Stimulated activated CD4-positive, alpha-beta T cell treated with anti-CD3 and anti-CD28 coated beads, Interleukin-2, amount 100 ng/mL, for 48 hours (primary cell): ENCODE measurements at places on chromosomes 5 and 9.

DNA sequence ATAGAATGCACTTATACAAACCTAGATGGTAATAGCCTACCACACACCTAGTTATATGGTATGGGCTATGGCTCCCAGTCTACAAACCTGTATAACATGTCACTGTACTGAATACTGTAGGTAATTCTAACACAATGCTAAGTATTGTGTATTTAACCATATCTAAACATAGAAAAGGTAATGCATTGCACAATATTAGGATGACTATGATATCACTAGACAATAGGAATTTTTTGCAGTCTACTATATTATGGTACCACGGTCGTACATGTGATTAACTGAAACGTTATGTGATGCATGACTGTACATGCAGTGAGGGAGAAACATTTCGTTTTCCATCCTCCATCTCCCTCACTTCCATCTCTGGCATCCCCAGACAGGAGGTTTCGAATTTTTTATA is 130.5 kb downstream of the ELAVL2 start:
- DNase-seq = no peak

DNA sequence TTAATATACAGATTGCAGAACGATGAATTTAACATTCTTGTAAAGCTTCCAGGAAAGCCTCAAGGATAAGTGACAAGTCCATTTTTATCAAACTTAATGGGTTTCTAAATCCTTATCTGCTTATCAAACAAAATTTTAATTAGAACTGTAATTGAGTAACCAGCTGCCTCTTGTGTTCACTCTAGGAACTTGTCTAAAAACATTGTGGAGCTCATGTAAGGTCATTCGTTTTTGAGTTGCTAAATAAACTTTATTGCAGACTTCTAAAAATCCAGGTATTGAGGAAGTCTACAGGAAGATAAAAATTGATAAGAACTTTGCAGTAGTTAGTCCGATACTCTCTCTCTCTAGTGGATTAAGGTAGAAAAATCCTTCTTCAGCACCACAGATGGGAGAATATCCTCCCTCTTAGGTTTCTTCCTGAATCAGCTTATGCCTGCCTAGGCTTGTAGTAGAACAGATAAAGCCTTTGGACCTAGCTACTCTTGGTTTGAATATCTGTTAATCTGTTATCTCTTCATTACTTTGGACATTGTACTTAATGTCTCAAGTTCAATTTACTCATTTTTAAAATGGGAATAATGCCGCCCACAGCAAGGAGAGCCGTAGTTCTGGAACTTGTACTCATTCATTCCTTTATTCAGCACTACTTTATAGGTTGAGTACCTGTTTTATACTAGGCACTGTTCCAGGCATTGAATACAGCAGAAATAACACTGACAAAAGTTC is 60.0 kb upstream of the DHFR start:
- DNase-seq = no peak

- no peak for DNase-seq
Measured at GRCh38 chr9:129471201-129472019, 149.5 kb downstream of the C9orf50 start.

DNA sequence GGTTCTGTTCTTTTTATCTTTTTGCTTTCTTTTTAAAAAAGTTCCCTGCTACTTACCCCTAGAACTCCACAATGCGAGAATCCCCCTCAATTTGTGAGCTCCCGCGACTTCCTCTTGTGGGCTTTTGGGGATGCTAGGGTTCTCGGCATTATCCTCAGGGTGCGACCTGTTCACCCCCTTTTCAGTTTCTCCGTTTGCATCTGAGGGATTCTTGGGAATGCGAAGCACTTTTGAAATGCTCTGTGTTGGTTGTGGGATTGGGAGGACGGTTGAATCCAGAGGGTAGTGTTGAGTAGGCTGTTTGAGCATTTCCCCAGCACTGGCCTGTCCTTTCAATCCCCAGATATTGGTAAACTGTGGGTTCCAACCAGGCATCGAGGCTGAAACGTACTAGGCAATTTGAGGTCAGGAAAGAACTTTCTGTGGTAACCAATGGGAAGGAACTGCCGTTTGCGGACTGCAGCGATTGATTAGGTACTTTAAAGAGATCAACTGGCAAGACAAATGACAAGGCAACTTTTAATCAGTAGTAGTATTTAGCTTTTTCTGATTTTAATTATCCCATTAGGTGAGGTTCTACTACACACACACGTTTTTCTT is 415 bp downstream of the XRCC4 start:
- DNase-seq = peak; percentile 4

GRCh38 chr9:122477346-122477745 is 380 bp downstream of the OR1J1 start:
- DNase-seq = no peak

DNA sequence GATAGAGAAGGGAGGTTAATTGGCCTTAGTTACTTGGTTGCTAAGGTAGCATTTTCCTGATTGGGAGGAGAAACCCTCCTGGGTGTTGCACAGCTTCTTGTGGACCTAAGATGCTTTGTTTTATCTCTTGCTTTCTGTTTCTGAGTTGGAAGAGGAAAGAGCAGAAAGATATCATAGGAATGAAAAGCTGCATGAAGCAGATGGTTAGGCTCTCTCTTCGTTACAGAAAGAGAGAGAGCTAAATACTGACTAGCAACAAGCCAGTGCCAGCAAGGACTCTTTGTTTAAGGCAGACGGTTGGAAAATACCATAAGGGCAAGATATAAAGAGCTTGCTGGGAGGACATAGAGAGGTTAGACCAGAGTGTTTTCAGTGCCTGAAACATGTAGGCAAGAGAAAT is 103.1 kb downstream of the ATG10 start:
- no peak for DNase-seq

GRCh38 chr5:65061250-65061973 is 292.7 kb downstream of the CWC27 start:
- no peak for DNase-seq

DNA sequence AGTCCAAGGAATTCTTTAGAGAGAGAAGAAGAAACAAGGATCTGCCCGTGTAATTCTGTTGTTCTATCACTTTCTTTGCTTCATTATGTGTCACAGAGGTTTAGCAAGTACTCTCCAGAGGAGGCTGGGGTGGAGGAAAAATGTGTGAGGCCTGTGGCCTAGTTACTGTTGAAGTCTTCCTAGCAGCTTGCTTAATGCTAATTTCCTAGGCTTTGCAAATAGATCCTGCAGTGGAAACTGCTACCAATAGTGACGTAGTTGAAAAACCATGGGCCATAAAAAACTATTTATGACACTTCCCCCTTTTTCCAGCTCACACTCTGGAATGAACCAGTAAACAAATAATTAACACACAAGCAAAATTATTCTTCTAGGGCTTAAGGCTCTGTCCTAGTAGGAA is 27.0 kb upstream of the C9orf72 start:
- no peak for DNase-seq

DNA sequence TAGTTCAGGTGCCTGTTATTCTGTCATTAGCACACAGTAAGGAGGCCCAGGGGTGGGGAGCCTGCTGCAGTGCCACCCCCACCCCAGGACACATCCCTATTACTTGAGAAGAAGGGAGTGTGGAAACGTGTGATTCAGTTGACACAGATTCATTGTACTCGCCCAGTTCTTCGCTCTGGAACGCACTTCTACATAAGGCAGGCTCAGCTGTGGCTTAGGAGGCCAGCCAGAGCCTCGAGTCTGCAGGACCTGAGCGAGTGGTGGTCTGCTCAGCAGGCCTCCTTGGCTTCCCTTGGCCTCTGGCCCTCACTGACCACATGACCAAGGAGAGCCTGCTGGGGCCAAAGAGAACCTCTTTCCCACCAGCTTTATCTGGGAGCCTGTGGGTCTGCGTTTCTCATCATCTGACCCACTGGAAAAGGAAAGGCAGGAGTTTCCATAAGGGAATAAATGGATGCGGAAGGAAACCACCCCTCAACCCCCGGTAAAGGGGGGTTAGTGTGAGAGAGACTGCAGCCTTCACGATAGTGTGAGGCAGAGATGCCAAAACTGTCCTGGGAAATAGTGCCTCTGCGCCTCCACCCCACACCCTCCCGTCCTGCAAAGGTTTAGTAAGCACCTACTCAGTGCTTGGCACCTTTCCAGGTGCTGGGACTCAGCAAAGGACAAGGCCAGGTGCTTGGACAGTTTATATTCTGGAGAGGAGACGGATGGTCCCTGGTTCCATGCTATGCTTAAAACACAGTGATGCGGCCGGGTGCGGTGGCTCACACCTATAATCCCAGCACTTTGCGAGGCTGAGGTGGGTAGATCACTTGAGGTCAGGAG is 73.7 kb downstream of the PPARGC1B start:
- DNase-seq = no peak

DNA sequence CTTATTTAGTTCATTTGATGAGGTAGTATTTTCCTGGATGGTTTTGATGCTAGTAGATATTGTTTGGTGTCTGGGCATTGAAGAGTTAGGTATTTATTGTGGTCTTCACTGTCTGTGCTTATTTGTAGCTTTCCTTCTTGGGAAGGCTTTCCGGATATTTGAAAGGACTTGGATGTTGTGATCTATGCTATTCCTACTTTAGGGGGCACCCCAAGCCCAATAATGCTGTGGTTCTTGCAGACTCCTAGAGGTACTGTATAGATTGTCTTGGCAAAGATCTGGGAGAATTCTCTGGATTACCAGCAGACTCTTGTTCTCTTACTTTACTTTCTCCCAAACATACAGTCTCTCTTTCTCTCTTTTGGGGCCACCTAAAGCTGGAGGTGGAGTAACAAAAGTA is 315.7 kb downstream of the MAT2B start:
- no peak for DNase-seq

GRCh38 chr9:74771672-74772071 is 116.0 kb downstream of the TRPM6 start:
- no peak for DNase-seq

- DNase-seq = no peak
Measured at GRCh38 chr5:135608361-135608760, 29.6 kb upstream of the CXCL14 start.

DNA sequence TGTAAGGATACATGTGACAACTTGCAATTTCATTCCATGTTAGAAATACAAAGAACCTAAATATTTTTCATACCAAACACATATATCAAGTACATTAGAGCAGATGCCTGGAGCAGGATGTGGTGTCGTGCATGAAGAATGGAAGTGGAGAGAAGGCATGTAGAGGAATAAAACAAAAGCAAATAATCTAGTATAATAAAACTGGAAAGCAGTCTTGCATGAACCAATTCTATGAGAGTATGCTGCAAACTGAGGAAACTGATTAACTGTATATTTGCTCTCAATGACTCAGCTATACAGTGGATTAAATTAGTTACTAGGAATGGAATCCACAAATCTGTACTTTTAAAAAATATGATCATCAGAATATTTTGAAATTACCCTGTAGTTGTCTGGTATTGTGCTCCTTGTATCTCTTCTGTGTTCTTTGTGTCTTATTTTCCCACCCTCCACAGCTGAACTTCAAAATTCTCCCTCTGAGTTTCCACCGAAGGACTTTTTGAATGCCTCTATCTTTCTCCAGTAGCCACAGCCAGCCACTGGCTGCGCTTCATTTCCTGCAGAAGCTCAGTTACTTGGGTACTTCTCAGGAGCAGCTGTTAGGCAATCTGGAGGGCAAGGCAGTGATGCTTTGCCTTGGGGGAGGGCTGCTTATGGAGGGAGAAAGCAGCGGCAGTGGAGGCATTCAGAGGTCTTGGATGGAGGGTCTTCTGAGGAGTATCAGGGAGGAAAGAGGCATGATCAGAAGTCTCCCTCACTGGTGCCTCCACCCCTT is 608.0 kb downstream of the BRINP1 start:
- no peak for DNase-seq

- DNase-seq = no peak
Measured at GRCh38 chr5:96565582-96566265, 96.5 kb upstream of the CAST start.

DNA sequence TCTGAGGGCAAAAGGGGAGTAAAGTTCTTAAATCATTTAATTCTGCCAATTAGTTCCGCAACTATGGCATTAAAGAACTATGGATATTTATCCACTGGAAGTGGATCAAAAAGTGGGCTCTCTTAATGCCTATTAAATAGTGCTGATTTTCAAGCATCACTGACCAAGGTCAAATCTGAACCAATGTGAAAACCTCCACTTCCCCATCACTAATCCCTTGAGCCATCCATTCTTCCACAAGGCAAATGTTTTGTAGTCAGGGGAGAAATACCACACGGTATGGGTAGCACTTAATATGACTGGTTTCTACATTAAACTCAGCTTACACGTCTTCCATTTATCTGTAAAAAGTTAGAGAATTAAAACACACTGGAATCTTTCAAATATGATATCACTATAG is 57.6 kb downstream of the MLLT3 start:
- no peak for DNase-seq

- DNase-seq = no peak
Measured at GRCh38 chr9:18472841-18473251, 1.1 kb upstream of the ADAMTSL1 start.

- DNase-seq = peak; percentile 9
Measured at GRCh38 chr9:21317956-21318923, 13.1 kb upstream of the IFNA5 start.

- DNase-seq = no peak
Measured at GRCh38 chr9:113538131-113538530, 74.6 kb downstream of the RGS3 start.
